Dorsolateral prefrontal cortex (tissue), 122 donors: ENCODE measurements at places on chromosomes 11 and 22. TPM values are rescaled to one million over a fixed set of nuclear protein-coding genes. Genes with fewer than 3 reads are reported as not detected.

The CARNS1 gene
- 126 TPM for total RNA-seq

The RHOG gene
- 49.6 TPM for total RNA-seq

The JAM3 gene
- 48.3 TPM for total RNA-seq

The SMC1B gene
- not detected for total RNA-seq

The AQP11 gene
- total RNA-seq = 5.9 TPM

The MIAT gene
- 336 TPM for total RNA-seq
